ENCODE measurements at places on chromosomes 2 and 18. TPM values are rescaled to one million over a fixed set of nuclear protein-coding genes. Genes with fewer than 3 reads are reported as not detected.
A peak's percentile ranks its signal among the peaks of the same experiment; 100 is the strongest.

DNA sequence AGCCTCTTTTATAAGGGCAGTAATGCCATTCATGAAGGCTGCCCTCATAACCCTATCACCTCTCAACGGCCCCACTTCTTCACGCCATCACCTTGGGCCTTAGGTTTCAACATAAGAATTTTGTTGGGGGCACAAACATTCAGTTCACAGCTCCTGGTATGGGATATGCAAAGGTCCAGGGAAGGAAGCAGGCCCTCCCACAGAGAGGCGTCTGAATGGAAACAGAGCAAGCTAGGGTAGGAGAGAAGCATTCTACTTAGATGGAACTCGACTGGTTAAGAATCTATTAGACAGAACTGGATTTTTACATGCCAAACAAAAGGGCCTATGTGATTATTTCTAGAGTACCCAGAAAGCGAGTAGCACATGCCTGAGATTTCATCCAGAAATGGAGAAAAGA lies 42.8 kb downstream of the PROKR1 start:
- no peak overlapping the region for H3K27ac ChIP-seq
- DNase-seq: no peak
- no peak overlapping the region for H3K4me3 ChIP-seq
- H3K36me3 ChIP-seq: no peaks in the 10 kb centered on the region
- H3K4me1 ChIP-seq: no peaks in the 10 kb centered on the region

SERPINB13 gene
- not detected for total RNA-seq

- H3K27me3 ChIP-seq: no peaks in the 10 kb centered on the region
- no peaks in the 10 kb centered on the region for H3K36me3 ChIP-seq
- no peaks in the 10 kb centered on the region for H3K4me1 ChIP-seq
Observed at GRCh38 chr2:77578354-77578753, 56.2 kb upstream of the LRRTM4 start.

DNA sequence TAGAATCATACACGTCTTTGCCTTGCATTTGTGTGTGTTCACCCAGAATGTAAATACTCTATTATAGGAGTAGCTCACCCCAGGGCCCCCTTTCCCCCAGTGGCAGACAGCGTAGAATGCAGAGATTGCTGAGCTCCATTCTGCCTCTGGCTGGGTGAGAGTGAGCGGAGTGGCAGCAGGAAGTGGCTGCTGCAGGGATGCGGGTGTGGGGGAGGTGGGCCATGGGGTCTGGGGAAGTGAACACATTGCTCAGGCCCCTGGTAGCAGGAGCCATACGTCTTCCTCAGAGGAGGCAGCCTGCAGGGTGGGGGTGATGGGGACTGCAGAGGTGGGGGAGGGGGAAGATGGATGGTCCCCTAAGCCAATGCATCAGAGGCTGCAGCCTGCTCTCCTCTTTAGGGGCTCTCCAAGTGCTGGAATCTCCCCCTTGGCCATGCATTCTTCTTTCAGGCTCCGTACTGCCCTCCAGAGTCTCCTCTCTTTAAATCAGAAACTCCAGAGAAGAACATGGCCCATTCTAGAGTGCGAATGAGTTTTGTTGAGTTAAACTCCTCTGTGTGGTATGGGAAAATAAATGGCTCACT lies 72.2 kb downstream of the CELF4 start:
- H3K27me3 ChIP-seq: no peaks in the 10 kb centered on the region
- no peaks in the 10 kb centered on the region for H3K4me1 ChIP-seq

DNA sequence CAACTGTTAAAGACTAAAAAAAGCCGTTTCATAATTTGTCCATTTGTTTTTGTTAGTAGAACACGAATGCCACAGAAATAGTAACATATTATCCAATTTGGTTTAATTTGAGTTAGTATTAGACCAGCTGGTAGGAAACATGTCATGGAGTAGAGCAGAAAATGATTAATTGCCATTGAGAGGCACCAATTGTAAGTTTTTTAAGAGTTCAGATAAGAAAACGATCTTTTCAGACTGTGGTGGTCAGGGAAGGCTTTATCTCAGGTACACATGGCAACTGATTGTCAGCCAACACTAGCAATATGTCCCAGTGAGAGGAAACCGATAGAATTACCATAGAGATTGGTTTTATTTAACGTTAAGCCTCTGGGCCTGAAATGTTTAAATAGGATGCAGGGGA lies 438.2 kb upstream of the MAP2 start:
- H3K4me1 ChIP-seq: no peaks in the 10 kb centered on the region
- H3K27ac ChIP-seq: no peak overlapping the region
- H3K4me3 ChIP-seq: no peak overlapping the region
- H3K27me3 ChIP-seq: no peaks in the 10 kb centered on the region
- no peaks in the 10 kb centered on the region for H3K36me3 ChIP-seq

CCDC121 gene
- 10.2 TPM for total RNA-seq

DNA sequence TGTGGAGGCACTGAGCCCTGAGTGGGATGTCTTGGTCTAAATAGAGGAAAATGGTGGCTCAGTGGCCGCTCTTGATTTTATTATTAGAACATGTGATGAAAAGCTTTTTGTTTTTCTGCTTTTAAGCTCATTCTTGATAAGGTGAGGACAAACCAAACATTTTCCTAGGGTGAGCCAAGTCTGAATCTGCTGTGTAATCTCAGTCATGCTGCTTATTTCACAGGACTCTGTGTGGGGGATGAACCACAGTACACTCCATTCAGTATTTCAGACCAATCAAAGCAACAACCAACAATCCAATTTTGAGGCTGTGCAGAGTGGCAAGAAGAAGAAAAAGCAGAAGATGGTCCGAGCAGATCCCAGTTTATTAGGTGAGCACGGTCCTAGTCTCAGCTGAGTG lies 20.0 kb upstream of the SNORC start:
- peaks cover 21% of the 10 kb centered on the region for H3K4me1 ChIP-seq
- no peak overlapping the region for H3K4me3 ChIP-seq
- H3K27ac ChIP-seq: peak overlapping the region; percentile 75
- no peaks in the 10 kb centered on the region for H3K36me3 ChIP-seq

CRYBA2 gene
- 0.56 TPM for total RNA-seq

LOXHD1 gene
- total RNA-seq: 29.6 TPM

GRCh38 chr2:63840081-63840784 lies 1.5 kb upstream of the UGP2 start:
- DNase-seq: no peak
- peak overlapping the region; percentile 85 for H3K4me3 ChIP-seq
- no peaks in the 10 kb centered on the region for H3K36me3 ChIP-seq

DNA sequence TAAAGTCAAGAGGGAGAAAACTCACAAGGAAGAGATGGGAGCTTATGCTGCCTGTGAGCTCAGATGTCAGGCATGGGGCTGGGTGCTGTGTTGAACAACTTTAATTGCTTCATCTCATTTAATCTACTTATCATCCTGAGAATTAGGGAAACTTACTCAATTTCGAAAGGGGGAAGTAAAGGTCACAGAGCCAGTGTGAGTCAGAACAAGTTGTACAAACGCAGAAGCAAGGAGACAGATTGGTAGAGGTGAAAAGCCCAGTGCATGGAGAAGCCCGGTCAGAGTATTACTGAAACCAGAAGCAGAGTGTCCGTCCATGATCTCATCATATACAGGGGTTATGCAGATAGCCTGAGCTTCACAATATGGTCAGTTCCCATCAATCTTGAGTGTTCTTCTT lies 281.1 kb upstream of the POU3F3 start:
- no peaks in the 10 kb centered on the region for H3K36me3 ChIP-seq
- DNase-seq: no peak
- no peak overlapping the region for H3K4me3 ChIP-seq
- no peak overlapping the region for H3K27ac ChIP-seq
- H3K4me1 ChIP-seq: no peaks in the 10 kb centered on the region
- no peaks in the 10 kb centered on the region for H3K27me3 ChIP-seq

- H3K36me3 ChIP-seq: no peaks in the 10 kb centered on the region
- H3K27me3 ChIP-seq: no peaks in the 10 kb centered on the region
- H3K4me3 ChIP-seq: no peak overlapping the region
- no peak for DNase-seq
Observed at GRCh38 chr2:112776113-112776512, 8.2 kb downstream of the IL1A start.

SNORC gene
- total RNA-seq: 15.9 TPM

- H3K4me3 ChIP-seq: no peak overlapping the region
- no peaks in the 10 kb centered on the region for H3K27me3 ChIP-seq
- H3K4me1 ChIP-seq: peaks cover 27% of the 10 kb centered on the region
- H3K36me3 ChIP-seq: no peaks in the 10 kb centered on the region
- no peak overlapping the region for H3K27ac ChIP-seq
Observed at GRCh38 chr2:43414586-43415135, 181.2 kb downstream of the THADA start.

DNA sequence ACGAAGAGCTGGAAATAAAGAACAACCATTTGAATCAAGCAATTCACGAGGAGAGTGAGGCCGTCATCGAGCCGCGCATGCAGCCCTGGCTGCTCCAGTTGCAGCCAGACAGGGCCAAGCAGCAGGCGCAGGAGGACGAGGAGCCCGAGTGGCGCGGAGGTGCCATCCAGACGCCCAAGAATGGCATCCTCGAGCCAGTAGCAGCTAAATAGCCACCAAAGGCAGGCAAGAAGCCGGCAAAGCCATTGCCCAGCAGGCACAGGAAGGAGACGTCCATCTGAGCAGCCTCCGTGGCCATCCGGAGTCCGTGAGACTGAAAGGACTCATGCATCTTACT lies 8.9 kb upstream of the CHST10 start:
- no peaks in the 10 kb centered on the region for H3K36me3 ChIP-seq
- no peak overlapping the region for H3K4me3 ChIP-seq
- no peak overlapping the region for H3K27ac ChIP-seq
- no peaks in the 10 kb centered on the region for H3K27me3 ChIP-seq

GRCh38 chr18:68721681-68722583 lies 7.0 kb upstream of the TMX3 start:
- H3K27ac ChIP-seq: peak overlapping the region; percentile 34
- peak overlapping the region; percentile 0 for H3K4me3 ChIP-seq
- no peaks in the 10 kb centered on the region for H3K36me3 ChIP-seq
- no peaks in the 10 kb centered on the region for H3K27me3 ChIP-seq
- no peaks in the 10 kb centered on the region for H3K4me1 ChIP-seq
- DNase-seq: no peak

- DNase-seq: no peak
- H3K27me3 ChIP-seq: no peaks in the 10 kb centered on the region
- no peak overlapping the region for H3K27ac ChIP-seq
- no peaks in the 10 kb centered on the region for H3K36me3 ChIP-seq
- no peak overlapping the region for H3K4me3 ChIP-seq
- peaks cover 7% of the 10 kb centered on the region for H3K4me1 ChIP-seq
Observed at GRCh38 chr2:180707175-180707883, 273.1 kb upstream of the UBE2E3 start.

DNA sequence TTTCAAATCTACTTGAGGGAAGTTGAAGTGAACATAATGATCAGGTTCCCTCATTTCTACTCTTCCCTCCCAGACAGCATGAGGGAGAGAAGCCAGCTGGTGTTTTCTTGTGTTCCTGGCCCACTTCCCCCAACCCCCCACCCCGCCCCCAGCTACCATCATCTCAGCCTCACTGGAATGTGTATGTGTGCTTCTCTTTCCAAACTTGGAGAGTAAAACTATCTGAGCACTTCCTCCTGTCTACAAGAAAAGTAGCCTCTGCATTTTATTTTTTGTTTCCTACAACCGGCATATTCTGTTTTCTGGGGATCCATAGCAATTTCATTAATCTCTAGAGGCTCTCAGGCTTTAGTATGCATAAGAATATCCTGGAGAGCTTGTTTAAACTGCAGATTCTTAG lies 53.6 kb upstream of the GRHL1 start:
- no peak overlapping the region for H3K27ac ChIP-seq
- DNase-seq: no peak
- H3K27me3 ChIP-seq: no peaks in the 10 kb centered on the region
- no peak overlapping the region for H3K4me3 ChIP-seq
- peaks cover 22% of the 10 kb centered on the region for H3K4me1 ChIP-seq

DNA sequence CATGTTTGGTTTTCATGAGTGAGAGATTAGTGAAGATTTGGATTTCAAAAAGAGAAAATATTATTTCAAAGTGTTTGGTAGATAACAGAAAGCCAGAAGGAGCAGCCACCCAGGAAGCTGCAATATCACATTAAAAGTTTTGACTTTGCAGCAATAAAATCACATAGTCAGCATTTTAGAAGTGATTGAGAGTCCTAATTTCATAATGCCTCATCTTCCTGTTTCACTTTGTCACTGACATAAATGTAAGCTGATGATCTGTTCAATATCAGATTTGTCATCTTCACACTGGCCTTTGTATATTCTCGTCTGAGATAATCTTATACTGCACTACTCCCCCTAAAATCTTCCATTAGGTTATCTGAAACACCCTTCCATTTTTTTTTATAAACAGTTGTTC lies 690.5 kb downstream of the ADCYAP1 start:
- no peak overlapping the region for H3K27ac ChIP-seq
- no peak overlapping the region for H3K4me3 ChIP-seq
- no peaks in the 10 kb centered on the region for H3K4me1 ChIP-seq
- H3K36me3 ChIP-seq: no peaks in the 10 kb centered on the region

DNA sequence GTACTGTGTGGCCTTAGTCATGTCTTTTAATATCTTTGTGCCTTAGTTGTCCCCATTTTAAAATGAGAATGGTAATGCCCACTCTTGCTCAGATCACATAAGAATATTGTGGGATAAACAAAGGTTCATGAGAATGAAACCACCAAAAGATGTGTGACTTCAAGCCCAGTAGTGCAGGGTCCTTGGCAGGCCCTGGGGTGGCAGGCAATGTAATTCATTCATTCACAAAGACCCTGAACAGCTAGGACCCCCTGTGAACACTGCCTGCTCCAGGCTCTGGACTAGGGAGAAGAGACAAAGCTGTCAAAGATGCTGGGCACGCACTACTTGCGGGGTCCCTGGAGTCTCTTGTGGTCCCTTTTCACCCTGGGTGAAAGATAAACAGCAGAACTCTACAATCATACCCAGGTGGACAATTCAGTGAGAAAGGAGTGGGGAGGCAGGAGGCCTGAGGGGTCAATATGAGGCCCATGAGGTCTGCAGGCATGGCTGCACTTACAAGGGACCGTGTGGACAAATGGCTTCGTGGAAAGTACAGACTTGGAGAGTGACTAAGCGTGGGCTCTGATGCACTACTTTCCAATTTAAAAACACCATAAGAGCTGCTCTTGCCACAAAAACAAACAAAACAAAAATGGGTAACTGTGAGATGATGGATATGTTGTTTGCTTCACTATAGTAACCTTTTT lies 136.1 kb downstream of the SMAD7 start:
- peak; percentile 5 for DNase-seq
- no peaks in the 10 kb centered on the region for H3K27me3 ChIP-seq
- H3K4me1 ChIP-seq: no peaks in the 10 kb centered on the region
- H3K27ac ChIP-seq: no peak overlapping the region

GRCh38 chr2:9666306-9666705 lies 35.5 kb upstream of the YWHAQ start:
- H3K27me3 ChIP-seq: no peaks in the 10 kb centered on the region
- H3K4me1 ChIP-seq: no peaks in the 10 kb centered on the region
- H3K27ac ChIP-seq: no peak overlapping the region
- H3K4me3 ChIP-seq: no peak overlapping the region

MAP3K19 gene
- 6.8 TPM for total RNA-seq

- H3K27me3 ChIP-seq: no peaks in the 10 kb centered on the region
- H3K4me3 ChIP-seq: no peak overlapping the region
- no peak for DNase-seq
Observed at GRCh38 chr18:49907346-49907929, 94.1 kb upstream of the ACAA2 start.

GRCh38 chr18:44533071-44533470 lies 147.6 kb upstream of the SETBP1 start:
- DNase-seq: no peak
- no peaks in the 10 kb centered on the region for H3K4me1 ChIP-seq
- H3K36me3 ChIP-seq: no peaks in the 10 kb centered on the region
- no peaks in the 10 kb centered on the region for H3K27me3 ChIP-seq
- H3K4me3 ChIP-seq: no peak overlapping the region
- H3K27ac ChIP-seq: no peak overlapping the region
